ENCODE measurements at places on chromosomes 1 and 21. TPM values are rescaled to one million over a fixed set of nuclear protein-coding genes. Genes with fewer than 3 reads are reported as not detected.

The TNFRSF8 gene
- not detected for total RNA-seq

The C1orf185 gene
- total RNA-seq, result not detected

The AMPD1 gene
- total RNA-seq, result not detected

The TMEM51 gene
- total RNA-seq, result not detected

The INTS3 gene
- 58.2 TPM for total RNA-seq

The LYPLAL1 gene
- 22.4 TPM for total RNA-seq

The NIT1 gene
- total RNA-seq, result 43.5 TPM

The CD1D gene
- total RNA-seq, result 0.16 TPM

The B3GALT5 gene
- total RNA-seq, result not detected

The LCE3D gene
- total RNA-seq, result not detected

The FCGR1A gene
- not detected for total RNA-seq

The SYTL1 gene
- 125 TPM for total RNA-seq

The FAM43B gene
- not detected for total RNA-seq

The C1orf105 gene
- total RNA-seq, result 0.68 TPM

The CYP2J2 gene
- 2.8 TPM for total RNA-seq

- DNase-seq, result no peak
Observed at GRCh38 chr1:243345205-243345604, 89.4 kb downstream of the SDCCAG8 start.

- no peak for DNase-seq
Observed at GRCh38 chr1:168498159-168498631, 45.6 kb downstream of the XCL2 start.

GRCh38 chr1:221992427-221992826, 250.5 kb upstream of the DUSP10 start:
- no peak for DNase-seq

DNA sequence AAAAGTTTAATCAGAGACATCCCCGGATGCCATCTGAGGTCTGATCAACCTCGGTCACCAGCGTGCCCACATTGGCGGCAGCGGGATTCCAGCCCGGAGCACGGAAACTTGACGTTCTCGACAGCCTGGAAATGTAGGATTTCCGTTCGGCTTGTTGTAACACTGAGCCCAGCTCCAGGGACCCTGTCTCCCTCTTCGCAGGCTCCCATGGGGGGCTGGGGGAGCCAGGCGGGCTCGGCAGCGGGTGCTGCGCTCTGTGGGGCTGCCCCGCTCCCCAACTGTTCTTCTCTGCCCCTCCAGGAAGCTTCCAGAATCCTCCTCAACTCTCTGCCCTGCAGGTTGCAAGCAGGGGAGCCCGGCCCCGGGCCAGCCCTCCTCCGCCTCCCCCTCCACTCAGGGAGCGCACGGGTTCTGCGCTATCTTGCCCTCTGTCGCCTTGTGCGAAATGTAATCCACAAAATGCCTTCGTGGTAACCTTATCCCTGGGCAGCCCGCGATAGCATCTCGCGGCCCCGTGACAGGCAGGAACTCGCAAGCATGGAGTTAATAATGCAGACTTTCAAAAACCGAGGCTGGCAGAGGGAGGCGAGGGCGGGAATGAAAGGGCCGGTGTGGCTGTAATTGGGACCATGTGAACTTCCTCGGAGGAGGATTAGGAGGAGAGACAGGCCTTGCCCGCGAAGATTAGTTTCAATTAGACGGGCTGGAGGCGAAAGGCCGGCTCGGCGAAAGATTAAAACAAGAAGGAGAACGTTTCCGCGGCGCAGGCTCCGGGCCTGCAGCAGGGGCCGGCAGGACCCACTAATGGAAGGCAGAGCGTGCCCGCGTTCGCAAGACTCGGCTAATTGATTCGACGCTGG, 53.9 kb upstream of the TTC34 start:
- DNase-seq, result no peak

DNA sequence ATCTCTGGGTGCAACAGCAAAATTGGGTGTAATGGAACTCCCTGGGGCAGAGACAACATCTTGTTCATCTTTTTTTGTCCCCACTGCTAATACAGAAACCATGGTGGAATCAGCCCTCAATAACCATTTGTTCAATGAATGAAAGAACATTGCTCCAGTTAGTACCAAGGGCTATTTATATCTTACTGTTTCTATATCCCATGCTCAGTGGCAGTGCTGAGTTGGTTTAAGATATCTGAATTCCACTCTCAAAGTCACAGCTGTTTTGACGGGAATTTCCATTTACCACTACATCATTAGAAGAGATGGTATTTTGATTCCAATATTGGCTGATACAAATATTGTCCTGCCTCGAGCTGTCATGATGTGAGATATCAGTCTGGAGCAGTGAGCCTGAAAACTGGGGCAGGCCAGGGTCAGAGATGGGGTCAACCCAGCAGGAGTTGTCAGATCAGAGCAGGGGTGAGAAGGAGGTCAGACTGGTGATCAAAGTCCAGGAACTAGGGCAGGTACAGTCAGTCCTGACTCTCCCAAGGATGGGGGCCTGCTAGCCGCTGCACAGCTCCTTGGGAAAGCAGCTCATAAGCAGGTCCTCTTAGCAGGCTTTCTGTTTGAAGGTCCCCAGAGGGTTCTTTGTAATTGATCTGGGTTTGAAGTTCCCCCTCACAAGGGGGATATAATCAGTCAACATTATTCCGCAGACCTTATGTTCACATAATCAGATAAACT, 5.8 kb upstream of the PHC2 start:
- DNase-seq, result no peak

DNA sequence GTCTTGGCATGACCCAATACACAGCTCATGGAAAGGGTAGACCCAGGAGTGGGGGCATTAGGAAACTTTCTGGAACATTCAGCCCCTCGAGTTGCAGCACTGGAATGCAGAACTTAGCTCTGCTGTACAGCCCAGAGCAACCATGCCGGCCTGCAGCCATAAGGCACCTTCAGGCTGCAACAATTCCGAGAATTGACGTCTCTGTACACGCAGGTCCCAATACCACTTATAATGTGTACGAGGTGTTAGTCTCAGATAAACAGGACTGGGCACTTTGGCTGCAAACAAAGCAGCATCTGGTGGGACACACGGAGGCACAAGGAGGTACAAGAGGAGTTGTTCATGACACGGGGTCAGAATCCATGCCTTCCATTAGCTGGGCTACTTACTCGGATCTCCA, 7.9 kb downstream of the CBR1 start:
- DNase-seq, result no peak

DNA sequence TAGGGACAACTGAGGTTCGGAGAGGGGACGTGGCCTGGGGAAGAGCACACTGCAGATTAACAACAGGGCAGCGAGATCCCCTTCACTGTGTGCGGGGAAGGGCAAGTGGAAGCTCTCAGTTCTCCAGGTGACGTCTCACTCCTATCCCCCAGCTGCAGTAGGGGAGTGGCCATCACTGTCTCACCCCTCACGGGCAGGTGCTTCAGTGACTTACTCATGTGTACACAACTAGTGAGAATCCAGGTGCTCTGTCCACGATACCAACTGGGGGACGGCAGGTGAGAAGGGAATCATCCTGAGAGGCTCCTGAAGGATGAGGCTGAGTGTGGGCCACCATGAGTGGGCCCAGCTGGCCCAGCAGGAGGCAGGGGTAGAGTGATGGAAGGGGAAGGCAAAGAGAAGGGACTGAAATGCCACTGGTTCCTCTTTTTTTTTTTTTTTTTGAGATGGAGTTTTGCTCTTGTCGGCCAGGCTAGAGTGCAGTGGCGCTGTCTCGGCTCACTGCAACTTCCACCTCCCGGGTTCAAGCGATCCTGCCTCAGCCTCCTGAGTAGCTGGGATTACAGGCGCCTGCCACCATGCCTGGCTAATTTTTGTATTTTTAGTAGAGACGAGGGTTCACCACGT, 25.9 kb downstream of the RHBG start:
- no peak for DNase-seq

GRCh38 chr1:59305188-59305587, 8.3 kb downstream of the FGGY start:
- no peak for DNase-seq

DNA sequence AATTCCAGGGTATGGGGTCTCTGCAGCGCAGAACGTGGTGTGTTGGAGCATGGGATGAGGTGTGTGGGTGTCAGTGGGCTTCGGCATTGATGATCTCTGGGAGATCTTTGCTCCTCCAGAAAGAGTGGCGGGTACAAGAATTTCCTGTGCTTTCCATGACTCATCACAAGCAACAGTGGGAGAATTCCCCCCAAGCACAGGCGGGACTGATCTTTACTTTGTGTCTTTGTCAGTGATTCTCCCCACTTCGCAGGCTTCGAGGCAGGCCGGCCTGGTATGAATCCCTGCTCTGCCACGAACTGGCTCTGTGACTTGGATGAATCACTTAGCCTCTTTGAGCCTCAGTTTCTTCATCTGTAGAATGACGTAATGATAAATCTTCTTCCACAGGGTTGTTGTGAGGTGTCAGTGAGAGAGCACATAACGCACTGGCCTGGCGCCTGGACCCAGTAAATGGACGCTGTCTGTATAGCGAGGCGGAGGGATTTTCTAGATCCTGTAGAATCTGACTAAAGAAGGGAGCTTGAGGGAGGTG, 2.0 kb downstream of the OPRD1 start:
- DNase-seq, result no peak

GRCh38 chr1:226827458-226827857, 43.0 kb upstream of the PSEN2 start:
- no peak for DNase-seq

- DNase-seq, result no peak
Observed at GRCh38 chr1:62962901-62963776, 179.2 kb downstream of the ATG4C start.

- no peak for DNase-seq
Observed at GRCh38 chr1:173714441-173714758, 381 bp upstream of the KLHL20 start.

- no peak for DNase-seq
Observed at GRCh38 chr1:197173571-197174507, 27.4 kb upstream of the ASPM start.

DNA sequence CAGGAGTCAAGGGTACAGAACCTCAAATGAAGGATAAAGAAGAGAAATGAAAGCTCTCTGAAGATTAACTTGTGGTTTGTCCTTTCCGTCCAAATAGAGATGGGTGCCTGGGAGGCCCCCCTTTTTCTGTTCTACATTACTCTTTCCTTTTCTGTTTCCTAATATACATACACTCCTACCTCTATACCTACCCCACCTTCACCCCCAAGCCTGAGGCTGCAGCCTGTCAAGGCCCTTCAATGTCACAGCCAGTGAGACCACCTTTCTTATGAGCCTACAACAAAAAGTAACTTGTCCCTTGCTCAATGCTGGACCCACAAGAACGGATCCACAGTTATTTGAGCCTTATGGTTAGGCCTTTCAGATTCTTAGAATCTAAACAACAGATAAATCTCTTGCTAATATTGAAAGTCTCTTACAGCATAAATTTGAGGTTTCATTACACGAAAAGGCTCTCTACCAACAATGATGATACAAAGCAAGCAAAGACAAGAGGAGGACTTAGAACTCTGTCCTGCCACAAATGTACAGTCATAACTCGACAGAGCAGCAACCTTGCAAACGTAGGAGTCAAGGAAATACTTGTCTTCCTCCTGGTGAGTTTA, 4.1 kb upstream of the TRAF3IP3 start:
- DNase-seq, result no peak

DNA sequence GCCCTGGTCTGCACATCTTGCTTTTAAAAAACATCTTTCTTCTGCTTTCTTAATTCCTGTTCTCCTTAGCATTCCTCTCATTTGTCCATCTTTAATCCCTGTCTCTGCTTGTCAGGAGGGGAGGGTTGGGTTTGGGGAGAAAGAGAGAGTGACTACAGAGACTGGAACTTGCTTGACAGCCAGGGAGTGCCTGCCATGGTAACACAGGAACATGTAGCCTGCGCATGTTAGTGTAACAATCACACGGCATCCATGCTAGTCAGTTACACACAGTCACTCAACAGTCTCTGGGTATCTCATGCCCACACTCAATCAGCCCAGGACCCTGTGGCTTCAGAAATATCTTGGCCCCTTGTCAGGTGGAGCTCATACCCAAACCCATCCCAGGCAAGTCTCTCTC, 818 bp upstream of the TFAP2E start:
- DNase-seq, result no peak

DNA sequence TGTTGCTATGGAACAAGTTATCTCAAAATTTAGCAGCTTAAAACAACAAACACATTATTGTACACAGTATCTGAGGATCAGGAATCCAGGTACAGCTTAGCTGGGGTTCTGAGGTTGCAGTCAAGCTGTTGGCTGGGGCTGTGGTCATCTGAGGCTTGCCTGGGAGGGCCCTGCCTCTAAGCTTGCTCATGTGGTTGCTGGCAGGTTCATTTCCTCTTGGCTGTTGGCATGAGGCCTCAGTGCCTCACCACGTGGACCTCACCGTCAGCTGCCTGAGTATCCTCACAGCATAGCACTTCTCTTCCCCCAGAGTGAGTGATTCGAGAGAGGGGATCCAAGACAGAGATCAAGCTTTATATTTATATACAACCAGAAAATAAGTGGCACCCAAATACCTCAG, 18.6 kb downstream of the NTPCR start:
- no peak for DNase-seq

DNA sequence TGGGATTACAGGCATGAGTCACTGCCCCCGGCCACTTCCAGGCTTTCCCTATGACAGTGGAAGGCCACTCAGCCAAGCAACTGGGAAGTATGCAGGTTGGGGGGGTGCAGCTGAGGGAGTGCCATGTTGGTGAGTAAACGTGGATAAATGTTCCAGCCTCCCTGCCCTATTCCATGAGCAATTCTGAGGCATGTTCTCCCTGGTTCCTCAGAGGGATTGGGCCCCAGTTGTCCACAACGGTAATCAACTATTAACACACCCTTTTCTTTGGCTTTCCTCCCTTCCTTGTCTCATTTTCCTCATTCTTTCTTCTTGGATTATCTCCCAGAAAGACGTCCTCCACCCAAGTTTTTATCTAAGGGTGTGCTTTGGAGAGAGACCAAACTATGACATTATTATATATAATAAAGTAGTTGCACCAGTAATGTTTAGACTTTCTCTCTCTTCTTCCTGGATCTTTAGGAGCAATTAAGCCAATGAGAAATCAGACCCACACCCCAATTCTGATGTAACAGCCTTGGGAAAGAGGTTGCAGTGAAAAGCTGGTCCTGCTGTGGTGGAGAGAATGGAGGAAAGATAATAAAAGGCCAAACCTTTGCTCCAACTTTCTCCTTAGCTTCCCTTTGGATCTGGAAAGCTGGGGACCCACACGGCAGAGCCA, 6.8 kb upstream of the SLAMF9 start:
- DNase-seq, result no peak

GRCh38 chr1:243315893-243316292, 60.1 kb downstream of the SDCCAG8 start:
- DNase-seq, result no peak

GRCh38 chr1:206834711-206835110, 30.7 kb upstream of the IL20 start:
- DNase-seq, result no peak

- no peak for DNase-seq
Observed at GRCh38 chr21:41133874-41134522, 34.0 kb upstream of the BACE2 start.

Data from naive thymus-derived CD8-positive, alpha-beta T cell (primary cell).